Right lobe of liver (tissue), 6 donors: ENCODE measurements at places on chromosomes 1 and 21.

DNA sequence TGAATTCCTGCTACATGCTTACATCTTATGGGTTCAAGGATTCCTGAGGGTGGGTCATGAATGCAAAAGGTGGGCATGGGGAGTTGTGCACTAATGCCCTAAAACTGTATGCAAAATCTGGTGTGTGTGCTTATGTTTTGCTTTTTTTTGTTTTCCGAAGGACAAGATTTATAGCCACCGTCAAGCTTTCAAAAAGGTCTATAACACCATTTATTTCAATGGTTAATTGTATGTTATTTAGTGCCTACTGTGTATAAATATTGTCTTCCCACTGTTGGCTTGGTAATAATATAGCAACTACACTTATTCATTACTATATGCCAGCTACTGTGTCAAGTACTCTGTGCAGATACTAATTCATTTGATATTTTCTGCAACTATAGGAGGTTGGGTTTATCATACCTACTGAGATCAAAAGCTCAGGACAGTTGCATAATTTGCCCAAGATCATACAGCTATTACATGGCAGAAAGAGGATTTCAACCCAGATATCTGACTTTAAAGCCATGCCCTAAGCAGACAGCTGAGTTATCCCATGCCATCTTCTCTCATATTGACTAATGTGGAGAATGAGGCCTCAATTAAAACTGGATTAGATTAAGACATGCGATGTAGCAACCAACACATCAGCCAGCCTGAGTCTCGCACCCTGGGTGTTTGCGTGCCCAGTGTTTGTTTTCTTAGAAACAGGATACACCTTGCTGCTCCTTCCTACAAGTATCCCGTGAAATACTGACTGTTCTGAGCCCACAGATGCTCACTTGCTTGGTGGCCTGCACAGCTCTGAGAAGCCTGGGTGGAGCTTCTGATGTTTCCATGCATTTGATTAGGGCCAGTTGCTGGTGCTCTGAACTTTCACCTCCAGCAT is 34.6 kb downstream of the GADD45A start:
- H3K27ac ChIP-seq = no peak overlapping the region
- no peaks in the 10 kb centered on the region for H3K36me3 ChIP-seq
- no peaks in the 10 kb centered on the region for H3K27me3 ChIP-seq
- H3K4me1 ChIP-seq = peaks cover 29% of the 10 kb centered on the region
- no peak overlapping the region for H3K4me3 ChIP-seq
- DNase-seq = no peak

DNA sequence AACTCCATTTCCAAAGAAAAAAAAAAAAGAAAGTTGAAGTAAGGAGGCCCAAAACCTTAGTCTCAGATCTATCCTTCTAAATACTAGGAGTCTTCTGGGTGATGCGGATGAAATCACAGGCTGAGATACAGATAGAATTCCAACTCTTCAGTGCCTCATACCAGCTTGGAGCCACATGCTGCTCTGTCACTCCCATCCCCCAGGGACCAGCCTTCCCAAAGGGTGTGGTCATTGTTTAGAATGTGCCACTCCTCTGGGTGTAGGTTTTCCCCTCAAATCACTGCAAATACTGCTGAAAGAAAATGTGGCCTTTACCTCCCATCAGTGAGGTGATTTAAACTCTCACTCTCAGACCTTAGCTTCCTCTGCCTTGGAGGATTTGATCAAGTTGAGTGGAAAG is 112.9 kb downstream of the CDC7 start:
- no peaks in the 10 kb centered on the region for H3K36me3 ChIP-seq
- no peaks in the 10 kb centered on the region for H3K27me3 ChIP-seq
- H3K27ac ChIP-seq = no peak overlapping the region
- DNase-seq = no peak
- no peaks in the 10 kb centered on the region for H3K4me1 ChIP-seq

DNA sequence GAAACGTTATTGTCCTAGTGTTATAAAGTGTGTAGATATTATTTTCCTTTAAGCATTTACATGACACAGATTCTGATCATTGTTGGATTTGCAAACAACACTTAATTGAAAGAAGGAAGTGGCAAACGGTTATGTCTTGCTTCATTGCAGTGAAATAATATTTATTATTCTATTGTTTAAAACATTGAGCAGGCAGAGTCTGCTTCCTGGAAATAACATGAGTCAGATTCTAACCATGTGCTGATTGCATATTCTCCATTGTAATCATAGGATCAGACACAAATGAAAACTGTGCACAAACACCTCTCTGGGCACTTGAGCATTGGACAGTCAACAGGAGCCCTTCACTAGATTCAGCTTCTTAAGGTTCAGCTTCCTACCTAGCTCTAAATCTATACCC is 46.8 kb upstream of the USP25 start:
- no peak overlapping the region for H3K27ac ChIP-seq
- peaks cover 5% of the 10 kb centered on the region for H3K4me1 ChIP-seq
- H3K36me3 ChIP-seq = no peaks in the 10 kb centered on the region
- H3K4me3 ChIP-seq = no peak overlapping the region
- DNase-seq = no peak

DNA sequence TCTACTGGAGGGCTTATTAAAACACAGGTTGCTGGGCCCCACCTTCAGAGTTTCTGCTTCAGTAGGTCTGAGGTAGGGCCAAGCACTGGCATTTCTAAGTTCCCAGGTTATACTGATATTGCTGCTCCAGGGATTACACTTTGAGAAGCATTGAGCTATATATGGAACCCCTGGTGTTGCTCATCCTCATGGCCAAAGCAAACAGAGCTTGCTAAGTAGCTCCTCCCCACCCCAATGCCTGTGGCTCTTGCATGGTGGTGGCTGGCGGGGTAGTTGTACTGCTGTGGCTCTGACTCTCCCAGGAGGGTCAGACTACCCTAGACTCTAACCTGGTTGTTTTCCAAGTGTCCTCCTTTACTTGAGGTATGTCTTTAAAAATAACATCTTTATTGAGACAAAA is 143.6 kb downstream of the SPATA46 start:
- no peaks in the 10 kb centered on the region for H3K4me1 ChIP-seq
- no peak overlapping the region for H3K4me3 ChIP-seq
- H3K27me3 ChIP-seq = no peaks in the 10 kb centered on the region
- H3K36me3 ChIP-seq = no peaks in the 10 kb centered on the region

DNA sequence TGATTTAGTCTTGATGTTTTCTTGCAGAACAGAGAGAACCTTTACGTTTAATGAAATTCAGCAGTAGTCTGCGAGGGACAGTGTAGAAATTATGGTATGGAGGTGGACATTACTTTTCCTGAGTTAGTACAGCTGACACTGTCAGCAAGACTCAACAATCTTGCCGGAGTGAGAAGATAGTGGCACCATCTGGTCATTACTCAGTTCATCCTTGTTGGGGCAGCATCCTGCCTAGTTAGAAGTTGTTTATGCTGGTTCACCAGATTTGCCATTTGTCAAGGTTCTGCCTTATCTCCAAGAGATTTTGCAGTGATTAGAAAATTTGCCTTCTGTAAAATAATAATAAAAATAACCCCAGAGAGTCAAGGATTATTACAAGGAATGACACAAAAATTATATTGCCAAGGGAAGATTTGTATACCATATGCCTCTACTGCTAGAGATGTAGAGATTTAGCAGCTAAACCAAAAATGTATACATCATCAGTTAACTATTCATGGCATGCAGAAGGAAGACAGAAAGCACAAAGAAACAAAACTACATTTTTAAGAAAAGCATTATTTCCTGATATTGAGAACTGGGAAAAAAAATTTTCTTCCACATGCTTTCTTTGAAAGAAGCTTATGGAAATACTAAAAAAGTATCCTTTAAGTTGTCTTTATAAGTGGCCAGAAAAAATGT is 1967.4 kb downstream of the NCAM2 start:
- no peaks in the 10 kb centered on the region for H3K27me3 ChIP-seq
- H3K27ac ChIP-seq = no peak overlapping the region
- H3K4me3 ChIP-seq = no peak overlapping the region
- H3K4me1 ChIP-seq = no peaks in the 10 kb centered on the region
- DNase-seq = no peak

DNA sequence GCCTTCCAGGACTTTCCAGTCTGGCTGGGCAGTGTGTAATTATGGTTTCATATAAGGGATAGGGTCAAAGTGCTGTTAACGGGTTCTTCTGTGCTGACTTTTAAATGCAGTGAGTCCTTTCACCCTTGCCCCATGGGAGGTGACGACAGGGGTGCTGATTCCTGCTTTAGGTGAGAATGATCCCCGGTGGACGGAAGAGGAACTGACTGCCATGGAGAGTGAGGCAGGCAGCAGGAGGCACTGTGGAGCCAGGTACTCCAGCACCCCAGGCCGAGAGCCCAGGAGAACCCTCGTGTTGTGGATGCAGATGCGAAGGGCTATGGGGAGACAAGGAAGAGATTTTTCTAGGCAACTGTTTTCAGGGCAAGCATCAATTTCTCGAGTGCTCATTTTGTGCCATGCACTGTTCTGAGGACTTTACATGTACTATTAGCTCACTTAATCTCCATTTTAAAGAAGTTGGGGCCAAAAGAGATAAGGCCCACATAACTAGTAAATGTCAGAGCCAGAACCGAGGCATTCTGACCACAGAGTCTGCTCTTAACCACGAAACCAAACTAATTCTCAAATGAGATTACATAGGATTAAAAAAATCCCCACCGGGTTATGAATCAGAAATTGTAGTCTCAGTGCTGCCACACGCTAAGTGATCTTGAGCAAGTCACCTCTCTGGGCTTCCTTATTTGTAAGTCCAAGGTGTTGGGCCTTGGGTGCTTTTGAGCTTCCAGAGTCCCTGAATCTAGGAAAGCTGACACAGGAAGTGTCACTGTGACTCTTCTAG is 28.2 kb downstream of the STPG1 start:
- no peaks in the 10 kb centered on the region for H3K27me3 ChIP-seq
- H3K4me1 ChIP-seq = peaks cover 34% of the 10 kb centered on the region
- H3K27ac ChIP-seq = no peak overlapping the region
- H3K36me3 ChIP-seq = no peaks in the 10 kb centered on the region
- DNase-seq = no peak

- H3K27ac ChIP-seq = no peak overlapping the region
- H3K27me3 ChIP-seq = no peaks in the 10 kb centered on the region
- no peaks in the 10 kb centered on the region for H3K36me3 ChIP-seq
- no peak for DNase-seq
Observed at GRCh38 chr1:165542015-165542631, 1.7 kb upstream of the LRRC52 start.

- H3K27me3 ChIP-seq = no peaks in the 10 kb centered on the region
- H3K36me3 ChIP-seq = no peaks in the 10 kb centered on the region
- H3K27ac ChIP-seq = peak overlapping the region; percentile 49
- H3K4me1 ChIP-seq = no peaks in the 10 kb centered on the region
- H3K4me3 ChIP-seq = peak overlapping the region; percentile 34
Observed at GRCh38 chr1:119674835-119675289, 26.8 kb upstream of the ZNF697 start.

DNA sequence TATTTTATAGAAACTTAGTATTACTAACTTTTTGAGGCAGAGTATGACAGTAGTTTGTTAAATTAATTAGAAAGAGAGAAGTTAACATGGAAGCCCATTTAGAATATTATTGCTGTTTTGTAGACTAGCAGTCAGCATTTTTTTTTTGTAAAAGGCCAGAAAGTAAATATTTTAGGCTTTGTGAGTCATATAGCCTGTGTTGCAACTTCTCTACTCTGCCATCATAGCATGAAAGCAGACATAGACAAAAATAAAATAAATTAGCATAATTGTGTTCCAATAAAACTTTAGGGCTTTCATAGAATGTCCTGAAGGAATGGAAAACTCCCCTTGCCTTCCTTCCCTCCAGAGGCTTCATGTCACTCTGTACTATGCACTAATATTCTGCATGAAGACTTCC is 12.3 kb upstream of the RGS4 start:
- no peak overlapping the region for H3K27ac ChIP-seq
- no peaks in the 10 kb centered on the region for H3K4me1 ChIP-seq
- no peaks in the 10 kb centered on the region for H3K36me3 ChIP-seq

GRCh38 chr1:11595285-11595684 is 58.9 kb downstream of the FBXO2 start:
- H3K4me1 ChIP-seq = no peaks in the 10 kb centered on the region
- no peak overlapping the region for H3K27ac ChIP-seq
- no peaks in the 10 kb centered on the region for H3K36me3 ChIP-seq
- H3K4me3 ChIP-seq = no peak overlapping the region
- no peaks in the 10 kb centered on the region for H3K27me3 ChIP-seq
- DNase-seq = no peak

DNA sequence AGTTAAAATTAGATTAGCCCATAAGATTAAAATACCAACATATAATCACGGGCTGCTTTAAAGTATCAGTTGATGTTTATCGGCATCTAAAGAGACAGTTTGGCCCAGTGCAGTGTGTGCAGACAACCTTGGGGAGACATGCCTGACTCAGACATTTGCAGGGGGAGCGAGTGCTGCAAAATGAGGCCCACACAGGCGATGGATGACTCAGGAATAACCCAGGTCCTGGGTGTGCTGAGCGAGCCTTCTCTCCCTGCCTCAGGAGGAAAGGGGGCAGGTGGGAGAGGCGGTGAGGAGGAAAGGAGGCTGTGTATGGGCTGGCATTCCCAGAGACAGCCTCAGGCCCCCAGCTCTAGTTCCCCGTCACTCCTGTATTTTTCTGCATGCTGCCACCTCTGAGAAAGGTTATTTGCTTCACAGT is 9.0 kb downstream of the SLC9A1 start:
- H3K36me3 ChIP-seq = no peaks in the 10 kb centered on the region
- DNase-seq = no peak
- H3K4me1 ChIP-seq = no peaks in the 10 kb centered on the region

DNA sequence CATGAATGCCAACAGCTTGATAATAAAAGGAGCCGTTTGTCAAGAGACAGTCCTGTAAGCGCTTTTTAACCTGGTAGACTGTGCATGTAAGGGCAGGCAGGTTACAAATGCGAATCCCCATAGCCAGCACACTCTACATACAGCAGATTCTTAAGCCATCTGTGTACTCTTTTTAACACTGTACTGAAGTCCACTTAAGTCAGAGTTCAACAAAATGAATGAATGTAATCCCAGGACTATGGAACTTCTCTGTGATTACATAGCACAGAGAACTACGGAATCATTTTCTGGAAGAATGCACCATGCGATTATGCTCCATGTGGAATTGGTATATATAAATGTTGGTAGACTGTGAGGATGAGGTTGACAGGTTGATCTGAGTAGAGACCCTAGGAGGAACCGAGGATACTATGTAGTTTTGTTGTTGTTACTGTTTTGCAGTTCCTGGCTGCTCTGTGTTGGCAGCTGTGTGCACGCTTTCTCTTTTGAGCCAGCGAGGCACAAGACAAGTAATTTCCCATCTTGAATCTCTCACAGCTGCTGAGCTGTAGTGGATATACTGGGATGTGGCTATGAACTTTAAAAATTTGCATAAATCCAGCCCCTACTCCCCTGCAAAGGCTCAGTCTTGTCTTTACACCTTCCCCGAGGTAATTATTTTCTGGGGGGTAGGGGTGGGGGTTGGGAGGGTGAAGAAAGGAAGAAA is 21.9 kb downstream of the LRRC8D start:
- peak overlapping the region; percentile 80 for H3K27ac ChIP-seq
- no peaks in the 10 kb centered on the region for H3K36me3 ChIP-seq
- H3K4me1 ChIP-seq = no peaks in the 10 kb centered on the region
- peak overlapping the region; percentile 79 for H3K4me3 ChIP-seq

- no peaks in the 10 kb centered on the region for H3K4me1 ChIP-seq
- no peak overlapping the region for H3K27ac ChIP-seq
- DNase-seq = no peak
- no peaks in the 10 kb centered on the region for H3K27me3 ChIP-seq
Observed at GRCh38 chr1:203158960-203159665, 16.5 kb downstream of the MYBPH start.
